ENCODE measurements at places on chromosomes 1 and 21.

GRCh38 chr1:172324086-172324485 lies 96.4 kb upstream of the C1orf105 start:
- DNase-seq = no peak

GRCh38 chr1:44290250-44291094 lies 64.6 kb downstream of the ERI3 start:
- no peak for DNase-seq

DNA sequence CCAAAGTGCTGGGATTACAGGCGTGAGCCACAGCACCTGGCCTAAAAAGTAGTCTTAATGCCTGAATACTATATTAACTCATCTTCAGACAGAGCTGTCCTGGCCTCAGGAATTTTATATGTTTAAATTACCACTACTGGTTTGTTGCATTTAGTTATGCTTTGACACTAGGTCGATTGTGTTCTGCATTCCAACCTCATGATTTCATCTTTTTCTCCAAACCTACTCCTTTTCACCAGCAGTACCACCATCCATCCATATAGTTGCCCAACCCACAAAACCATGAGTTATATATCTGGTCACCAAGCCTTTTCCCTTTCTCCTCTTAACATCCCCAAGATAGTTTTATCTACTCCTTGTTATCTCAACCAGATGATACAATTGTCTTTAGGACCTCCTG lies 22.6 kb downstream of the FMO5 start:
- no peak for DNase-seq

- peak; percentile 74 for DNase-seq
Measured at GRCh38 chr1:57831624-57832023, 407.8 kb upstream of the DAB1 start.

- no peak for DNase-seq
Measured at GRCh38 chr1:179825206-179825605, 52.4 kb downstream of the TOR1AIP2 start.

DNA sequence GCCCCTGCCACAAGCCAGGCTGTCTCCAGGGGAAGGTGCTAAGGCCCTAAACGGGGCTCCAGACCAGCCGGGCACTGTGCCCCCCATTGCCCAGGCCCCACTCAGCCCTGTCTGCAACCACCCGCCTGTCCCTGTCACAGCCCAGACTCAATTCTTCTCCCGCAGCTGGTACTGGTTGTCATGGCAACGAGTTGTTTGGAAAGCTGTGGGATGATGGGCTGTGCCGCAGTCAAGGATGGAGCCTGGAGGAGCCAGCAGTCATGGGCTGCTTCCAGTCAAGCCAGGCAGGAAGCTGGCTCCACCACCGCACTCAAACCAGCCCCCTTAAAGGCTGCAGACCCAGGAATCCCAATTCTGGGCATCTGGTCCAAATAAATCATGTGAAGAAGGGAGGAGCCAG lies 4.2 kb downstream of the SPOCD1 start:
- no peak for DNase-seq

DNA sequence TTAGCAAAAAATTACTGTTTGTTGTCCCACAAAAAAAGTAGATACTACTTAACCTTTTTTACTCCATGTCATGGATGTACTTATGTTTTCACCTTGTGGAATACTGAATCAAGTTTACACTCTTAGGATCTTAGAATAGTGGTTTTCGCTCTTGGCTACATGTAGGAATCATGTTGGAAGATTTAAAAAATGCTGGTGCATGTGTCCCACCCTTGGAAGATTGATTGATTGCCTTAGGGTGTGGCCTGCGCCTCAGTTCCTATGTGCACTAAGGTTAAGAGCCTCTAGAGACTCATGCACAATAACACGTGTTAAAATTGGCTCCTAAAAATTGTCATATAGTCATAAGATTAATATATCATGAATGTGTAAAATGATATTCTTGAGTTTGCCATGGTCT lies 25.0 kb downstream of the HS2ST1 start:
- DNase-seq = no peak

DNA sequence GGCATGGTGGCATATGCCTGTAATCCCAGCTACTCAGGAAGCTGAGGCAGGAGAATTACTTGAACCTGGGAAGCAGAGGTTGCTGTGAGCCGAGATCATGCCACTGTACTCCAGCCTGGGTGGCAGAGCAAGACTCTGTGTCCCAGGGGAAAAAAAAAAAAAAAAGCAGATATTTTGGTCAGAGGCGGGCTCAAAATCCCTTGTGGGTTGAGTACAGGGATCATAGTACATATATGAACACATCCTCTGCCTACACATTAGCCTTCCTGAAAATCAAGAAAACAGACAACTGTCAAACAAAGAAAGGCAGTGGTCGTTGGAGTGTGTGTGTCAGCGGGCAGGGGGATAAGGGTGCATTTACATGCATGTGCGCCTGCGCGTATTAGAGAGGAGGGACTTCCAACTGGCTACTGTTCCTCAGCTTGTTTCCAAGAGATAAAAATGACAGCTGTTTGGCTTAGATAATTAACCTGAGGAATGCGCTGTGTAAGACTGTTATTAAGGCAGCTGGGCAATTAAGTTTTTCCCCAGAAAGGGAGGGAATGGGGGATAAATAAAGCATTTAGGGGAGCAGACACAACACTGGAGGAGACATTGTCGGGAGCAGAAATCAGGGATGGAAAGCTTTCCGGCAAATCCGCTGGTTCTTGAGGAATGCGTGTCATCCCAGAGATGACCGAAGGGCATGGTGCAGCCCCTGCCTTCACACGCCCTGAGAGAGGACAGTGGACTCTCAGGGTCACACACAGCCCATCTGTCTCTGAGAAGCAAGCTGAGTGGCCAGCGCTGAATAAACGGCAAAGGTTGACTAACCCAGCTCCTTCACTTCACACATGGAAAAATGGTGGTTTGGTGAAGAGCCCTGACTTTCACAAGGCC lies 6.4 kb downstream of the LAMB3 start:
- DNase-seq = no peak

- DNase-seq = peak; percentile 46
Measured at GRCh38 chr1:8816264-8816663, 1.2 kb downstream of the RERE start.

DNA sequence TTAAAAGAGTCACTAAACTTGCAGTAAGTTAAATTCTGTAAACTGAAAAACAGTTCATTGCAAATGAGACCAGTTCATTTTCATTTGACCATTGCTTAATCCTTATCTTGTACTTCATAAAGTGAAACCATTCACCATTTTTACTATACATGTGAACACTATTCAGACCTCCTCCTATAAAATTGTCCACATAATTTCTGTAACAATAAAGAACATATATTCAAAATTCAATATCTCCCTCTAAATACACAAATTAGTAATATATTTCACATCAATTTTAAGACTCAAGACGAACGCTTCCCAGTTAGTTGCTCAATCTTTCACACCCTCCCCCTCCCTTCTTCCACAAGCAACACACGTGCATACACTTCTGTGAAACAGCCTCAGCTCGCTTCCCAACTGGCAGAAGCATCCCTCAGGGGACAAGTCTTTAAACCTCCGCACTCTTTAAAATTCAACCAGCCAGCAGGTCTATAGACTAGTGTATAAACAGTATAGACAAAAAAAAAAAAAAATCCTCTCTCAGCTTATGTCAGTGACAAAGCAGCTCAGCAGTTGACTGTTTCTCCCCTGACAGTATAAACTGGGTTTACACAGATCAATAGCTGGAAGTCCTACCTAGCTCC lies 99.6 kb downstream of the DENND1B start:
- peak; percentile 71 for DNase-seq

Data from MCF 10A (cell line).